ENCODE measurements at places on chromosomes 3 and 15.

- H3K36me3 ChIP-seq = peaks cover 2% of the 10 kb centered on the region
- DNase-seq = no peak
- no peaks in the 10 kb centered on the region for H3K27me3 ChIP-seq
- peaks cover 51% of the 10 kb centered on the region for H3K4me1 ChIP-seq
- peak overlapping the region; percentile 24 for H3K27ac ChIP-seq
- peak overlapping the region; percentile 21 for H3K4me3 ChIP-seq
Measured at GRCh38 chr15:40452296-40453090, 11.7 kb downstream of the BAHD1 start.

DNA sequence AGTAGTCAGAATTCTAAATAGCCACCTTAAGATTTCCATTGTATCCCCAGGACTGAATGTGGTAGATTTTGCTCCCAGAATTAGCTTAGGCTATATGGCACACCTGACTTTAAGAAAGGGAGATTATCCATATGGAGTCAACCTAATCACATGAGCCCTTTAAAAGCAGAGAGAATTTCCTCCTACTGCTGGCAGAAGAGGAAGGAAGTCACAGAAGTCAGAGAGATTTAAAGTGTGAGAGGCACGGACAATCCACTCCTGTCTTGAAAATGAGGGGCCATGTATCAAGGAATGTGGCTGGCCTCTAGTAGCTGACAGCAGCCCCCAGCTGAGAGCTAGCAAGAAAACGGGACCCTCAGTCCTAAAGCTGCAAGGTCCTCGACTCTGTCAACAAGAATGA, 26.8 kb downstream of the LRRC31 start:
- peaks cover 57% of the 10 kb centered on the region for H3K4me1 ChIP-seq
- no peak for DNase-seq
- no peak overlapping the region for H3K4me3 ChIP-seq
- peak overlapping the region; percentile 65 for H3K27ac ChIP-seq

- no peaks in the 10 kb centered on the region for H3K27me3 ChIP-seq
- H3K36me3 ChIP-seq = no peaks in the 10 kb centered on the region
- H3K27ac ChIP-seq = no peak overlapping the region
- DNase-seq = no peak
Measured at GRCh38 chr15:71097890-71098289, 17.4 kb upstream of the THSD4 start.

DNA sequence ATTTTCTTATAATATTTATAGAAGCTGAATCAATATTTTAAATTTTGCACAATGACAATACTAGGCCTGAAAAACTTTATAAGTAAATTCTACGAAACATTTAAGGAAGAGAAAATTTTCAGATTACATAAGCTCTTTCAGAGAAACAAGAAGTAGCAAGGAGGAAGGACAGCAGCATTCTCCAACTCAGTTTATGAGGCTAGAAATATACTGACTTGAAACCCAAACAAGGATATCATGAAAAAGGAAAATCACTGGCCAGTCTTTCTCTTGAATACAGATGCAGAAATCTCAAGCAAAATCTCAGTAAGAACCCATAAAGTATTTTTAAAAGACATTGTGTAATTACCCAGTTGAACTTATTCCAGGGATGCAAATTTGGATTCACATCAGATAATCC, 121.3 kb downstream of the STAC start:
- DNase-seq = no peak
- H3K27ac ChIP-seq = no peak overlapping the region
- no peaks in the 10 kb centered on the region for H3K4me1 ChIP-seq
- H3K4me3 ChIP-seq = no peak overlapping the region
- peaks cover 2% of the 10 kb centered on the region for H3K27me3 ChIP-seq

DNA sequence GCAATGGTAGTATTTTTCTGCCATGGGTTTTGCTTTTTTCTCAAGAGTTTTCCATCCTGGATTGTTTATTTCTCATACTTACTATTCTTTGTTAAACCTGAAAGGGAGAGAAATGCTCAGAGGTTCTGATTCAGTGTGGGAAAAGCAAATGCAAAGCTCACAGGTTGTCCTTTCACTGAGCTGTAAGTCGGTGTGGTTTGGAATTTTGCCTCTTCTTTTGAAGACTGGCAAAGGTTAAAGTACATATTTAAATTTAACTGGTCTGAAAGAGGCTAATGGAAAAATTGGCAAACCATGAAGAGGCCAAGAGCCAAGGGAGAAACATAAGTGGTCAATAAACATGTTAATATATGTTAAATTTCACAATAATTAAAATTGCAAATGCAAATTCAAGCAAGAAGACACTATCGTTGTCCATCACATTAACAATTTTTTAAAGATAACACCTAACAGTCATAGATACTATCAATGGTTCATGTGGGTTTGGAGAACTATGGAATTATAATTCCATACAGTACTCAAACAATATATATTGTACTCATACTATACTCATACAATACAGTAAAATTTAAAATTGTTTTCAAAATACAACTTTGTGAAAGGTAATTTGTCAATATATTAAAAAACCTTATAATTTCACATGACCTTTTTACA, 246.8 kb upstream of the STT3B start:
- no peak for DNase-seq
- H3K27me3 ChIP-seq = no peaks in the 10 kb centered on the region
- H3K4me3 ChIP-seq = no peak overlapping the region
- H3K4me1 ChIP-seq = no peaks in the 10 kb centered on the region
- no peaks in the 10 kb centered on the region for H3K36me3 ChIP-seq

DNA sequence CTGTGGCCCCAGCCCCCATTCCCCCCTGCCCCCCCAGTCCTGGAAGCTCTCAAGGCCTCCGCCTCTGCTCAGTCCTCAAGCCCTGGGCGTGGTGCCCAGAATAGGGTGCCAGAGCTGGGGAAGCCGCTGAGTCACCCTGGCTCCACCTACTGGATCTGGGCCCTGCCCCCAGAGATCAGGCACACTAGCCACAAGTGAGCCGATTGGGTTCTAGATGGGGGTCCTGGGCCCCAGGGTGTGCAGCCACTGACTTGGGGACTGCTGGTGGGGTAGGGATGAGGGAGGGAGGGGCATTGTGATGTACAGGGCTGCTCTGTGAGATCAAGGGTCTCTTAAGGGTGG, 5.7 kb downstream of the EIF4G1 start:
- no peak overlapping the region for H3K27ac ChIP-seq
- H3K27me3 ChIP-seq = no peaks in the 10 kb centered on the region
- no peak overlapping the region for H3K4me3 ChIP-seq

GRCh38 chr15:59244337-59244736, 37.7 kb downstream of the LDHAL6B start:
- H3K36me3 ChIP-seq = peaks cover 21% of the 10 kb centered on the region
- no peak for DNase-seq
- peak overlapping the region; percentile 60 for H3K4me3 ChIP-seq
- peaks cover 55% of the 10 kb centered on the region for H3K4me1 ChIP-seq
- no peaks in the 10 kb centered on the region for H3K27me3 ChIP-seq

DNA sequence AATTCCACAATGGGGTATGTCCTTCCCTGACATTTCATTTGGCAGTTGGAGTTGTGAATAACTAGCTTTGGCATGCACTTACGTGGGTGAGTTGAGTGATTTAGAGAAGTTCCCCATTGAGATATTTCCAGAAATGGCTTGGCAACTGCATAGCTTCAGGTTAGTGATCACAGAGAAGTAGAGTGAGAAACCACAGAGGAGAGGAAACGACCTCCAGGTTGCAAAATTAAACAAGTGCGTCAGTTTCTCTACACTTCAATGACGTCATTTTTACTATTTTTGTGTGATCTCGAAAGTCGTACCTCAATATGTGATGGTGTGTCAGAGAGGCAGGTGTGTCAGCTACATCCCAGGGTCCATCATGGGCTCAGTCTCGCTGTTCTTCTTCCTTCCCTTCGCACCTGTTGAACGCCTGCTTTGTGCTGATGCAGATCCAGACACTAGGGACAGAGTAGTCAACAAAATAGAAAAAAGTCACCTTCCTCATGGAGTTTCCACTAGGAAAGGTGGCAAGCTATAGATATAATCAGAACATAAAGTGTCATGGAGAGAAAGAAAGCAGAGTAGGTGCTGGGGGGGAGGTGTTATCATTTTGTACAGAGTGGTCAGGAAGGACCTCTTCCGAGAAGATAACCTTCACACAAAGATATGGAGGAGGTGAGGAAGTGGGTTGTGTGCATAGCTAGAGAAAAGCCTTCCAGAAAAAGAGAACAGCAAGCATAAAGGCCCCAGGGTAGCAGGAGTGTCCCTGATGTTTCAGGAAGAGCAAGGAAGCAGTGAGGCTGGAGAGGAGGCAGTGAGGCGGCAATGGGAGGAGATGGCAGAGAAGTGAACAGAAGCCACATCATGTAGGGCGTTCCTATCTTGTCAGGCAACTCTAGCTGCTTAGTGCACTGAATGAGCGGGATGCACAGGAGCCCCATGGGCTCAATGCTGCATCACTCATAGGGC, 75.6 kb downstream of the MCTP2 start:
- peaks cover 40% of the 10 kb centered on the region for H3K36me3 ChIP-seq
- H3K27me3 ChIP-seq = no peaks in the 10 kb centered on the region
- peaks cover 48% of the 10 kb centered on the region for H3K4me1 ChIP-seq

- no peak overlapping the region for H3K27ac ChIP-seq
- H3K4me1 ChIP-seq = no peaks in the 10 kb centered on the region
- no peak for DNase-seq
Measured at GRCh38 chr3:160312014-160312624, 86.9 kb downstream of the C3orf80 start.

- no peak overlapping the region for H3K4me3 ChIP-seq
- H3K36me3 ChIP-seq = no peaks in the 10 kb centered on the region
- DNase-seq = no peak
- H3K4me1 ChIP-seq = no peaks in the 10 kb centered on the region
- H3K27ac ChIP-seq = no peak overlapping the region
Measured at GRCh38 chr15:52997123-52997522, 207.0 kb upstream of the ONECUT1 start.

DNA sequence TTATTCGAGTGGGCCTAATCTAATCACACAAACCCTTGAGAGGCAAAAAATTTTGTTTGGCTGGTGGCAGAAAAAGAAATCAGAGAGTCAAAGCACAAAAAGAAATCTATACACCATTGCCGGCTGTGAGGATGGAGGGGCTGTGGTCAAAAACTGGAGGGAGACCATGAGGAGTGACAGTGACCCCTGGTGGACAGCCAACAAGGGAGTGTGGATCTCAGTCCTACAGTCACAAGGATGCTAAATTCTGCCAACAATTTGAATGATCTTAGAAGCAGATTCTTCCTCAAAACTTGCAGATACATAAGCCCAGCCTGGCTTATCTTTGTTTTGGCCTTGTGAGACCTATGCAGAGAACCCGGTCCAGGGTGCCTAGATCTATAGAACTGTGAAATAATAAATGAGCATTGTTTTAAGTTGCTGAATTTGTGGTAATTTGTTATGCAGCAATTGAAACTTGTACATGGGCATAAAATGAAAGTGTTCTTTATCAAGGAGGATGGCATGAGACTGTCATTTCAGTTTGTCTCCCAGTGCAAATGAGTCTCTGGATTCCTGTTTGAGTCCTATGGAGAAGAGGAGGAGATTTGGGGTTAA, 103.0 kb upstream of the ARHGEF26 start:
- DNase-seq = no peak
- no peak overlapping the region for H3K4me3 ChIP-seq
- no peaks in the 10 kb centered on the region for H3K4me1 ChIP-seq
- no peaks in the 10 kb centered on the region for H3K36me3 ChIP-seq

GRCh38 chr15:32867313-32867626, 149.5 kb downstream of the GREM1 start:
- H3K4me3 ChIP-seq = no peak overlapping the region
- peaks cover 25% of the 10 kb centered on the region for H3K4me1 ChIP-seq
- no peak for DNase-seq
- H3K36me3 ChIP-seq = no peaks in the 10 kb centered on the region

DNA sequence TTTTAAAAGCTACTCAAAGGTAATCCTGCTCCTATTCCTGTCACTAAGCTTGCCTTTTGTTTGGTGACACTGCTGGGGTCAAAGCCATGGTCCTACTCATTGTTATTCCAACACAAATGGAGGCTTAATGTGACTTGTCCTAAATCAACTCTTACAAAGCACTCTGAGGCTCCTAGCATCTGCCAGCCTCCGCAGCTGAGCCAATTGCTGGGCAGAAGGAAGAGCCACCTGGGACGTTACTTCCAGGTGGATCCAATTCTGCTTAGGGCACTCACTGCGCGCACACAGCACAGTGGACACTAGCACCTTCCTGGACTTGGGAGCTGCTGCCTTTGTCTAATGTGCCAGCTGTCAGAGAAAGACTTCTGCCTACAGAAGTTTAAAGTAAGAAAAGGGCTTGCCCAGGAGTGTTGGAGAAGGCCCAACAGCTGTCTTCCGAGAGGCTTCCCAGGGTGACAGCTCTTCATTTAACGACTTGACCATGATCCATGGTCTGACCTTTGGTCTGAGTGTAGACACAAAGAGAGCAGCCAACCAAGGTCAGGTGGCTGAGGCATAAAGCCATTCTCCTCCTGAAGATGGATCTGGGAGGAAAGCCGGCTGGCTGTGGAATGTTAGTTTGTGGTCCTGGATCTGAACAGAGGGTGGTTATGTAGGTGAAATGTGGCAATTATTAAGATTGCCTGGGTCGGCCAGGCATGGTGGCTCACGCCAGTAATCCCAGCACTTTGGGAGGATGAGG, 102.2 kb downstream of the AQP9 start:
- no peak overlapping the region for H3K4me3 ChIP-seq
- no peak for DNase-seq
- H3K27me3 ChIP-seq = no peaks in the 10 kb centered on the region
- no peaks in the 10 kb centered on the region for H3K4me1 ChIP-seq
- H3K27ac ChIP-seq = no peak overlapping the region

- H3K27me3 ChIP-seq = no peaks in the 10 kb centered on the region
- H3K4me1 ChIP-seq = no peaks in the 10 kb centered on the region
- DNase-seq = no peak
- H3K4me3 ChIP-seq = no peak overlapping the region
- no peak overlapping the region for H3K27ac ChIP-seq
Measured at GRCh38 chr3:172321035-172321434, 127.2 kb downstream of the GHSR start.

DNA sequence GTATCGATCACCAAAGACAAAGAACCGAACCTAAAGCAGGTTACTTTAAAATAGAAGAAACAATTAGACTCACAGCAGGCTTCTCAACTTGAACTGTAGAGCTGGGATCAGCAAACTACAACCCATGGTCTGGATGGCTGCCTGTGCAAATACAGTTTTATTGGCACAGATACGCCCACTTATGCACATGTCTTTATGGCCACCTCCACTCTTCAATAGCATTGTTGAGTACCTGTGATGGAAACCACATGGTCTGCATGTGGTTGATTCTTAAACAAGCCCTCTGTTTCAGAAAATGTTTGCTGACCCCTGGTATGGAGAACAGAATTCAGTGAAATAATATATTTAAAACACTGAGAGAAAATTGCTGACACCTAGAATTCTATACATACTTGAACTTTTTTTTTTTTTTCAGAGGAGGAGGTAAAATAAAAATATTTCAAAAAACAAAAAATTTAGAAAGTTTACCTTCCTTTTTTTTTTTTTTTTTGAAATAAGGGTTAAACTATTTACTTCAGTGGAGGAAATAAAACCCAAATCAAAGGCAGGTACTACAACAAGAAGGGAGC, 263.8 kb upstream of the ATP10A start:
- no peak overlapping the region for H3K27ac ChIP-seq
- no peaks in the 10 kb centered on the region for H3K36me3 ChIP-seq
- H3K4me3 ChIP-seq = no peak overlapping the region
- no peaks in the 10 kb centered on the region for H3K4me1 ChIP-seq
- DNase-seq = no peak

All from activated B cell treated with CpG ODN at 0.5 μM for 24 hours (primary cell).